ENCODE measurements at places on chromosomes 1 and 21.

DNA sequence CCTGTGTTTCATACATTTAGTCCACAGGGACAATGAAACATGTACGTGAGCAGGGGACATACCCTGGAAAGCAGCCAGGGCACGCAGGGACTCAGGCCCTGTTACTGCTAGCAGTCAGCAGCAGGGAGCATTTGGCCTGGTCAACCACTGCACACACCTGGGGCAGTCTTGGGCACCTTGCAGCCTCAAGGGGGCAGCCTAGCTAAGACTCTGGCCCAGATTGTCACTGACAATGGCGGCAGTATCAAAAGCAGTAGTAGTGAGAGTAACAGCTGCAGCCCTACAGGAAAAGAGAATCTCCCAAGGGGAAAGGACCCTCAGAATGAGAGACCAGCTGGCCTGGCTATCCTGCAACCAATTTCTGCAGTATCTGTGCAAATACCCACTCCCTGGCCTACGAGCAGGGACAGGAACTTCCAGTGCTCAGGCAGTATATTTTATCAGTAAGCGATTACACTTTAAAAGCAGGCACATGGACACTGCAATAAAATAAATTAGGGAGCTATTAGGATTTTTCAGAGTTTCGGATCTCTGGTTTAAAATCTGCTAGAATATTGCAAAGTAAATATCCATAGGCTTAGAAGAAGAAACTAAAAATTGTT lies 475.6 kb downstream of the LTN1 start:
- no peaks in the 10 kb centered on the region for H3K27me3 ChIP-seq
- DNase-seq = peak; percentile 26
- no peak overlapping the region for H3K4me3 ChIP-seq
- no peaks in the 10 kb centered on the region for H3K4me1 ChIP-seq
- peak overlapping the region; percentile 54 for H3K27ac ChIP-seq
- H3K36me3 ChIP-seq = no peaks in the 10 kb centered on the region

- H3K27ac ChIP-seq = no peak overlapping the region
- H3K36me3 ChIP-seq = peaks cover 10% of the 10 kb centered on the region
- no peaks in the 10 kb centered on the region for H3K27me3 ChIP-seq
- H3K4me3 ChIP-seq = no peak overlapping the region
Measured at GRCh38 chr21:44849616-44850130, 23.8 kb downstream of the PTTG1IP start.

- DNase-seq = no peak
- no peak overlapping the region for H3K4me3 ChIP-seq
- H3K36me3 ChIP-seq = peaks cover 4% of the 10 kb centered on the region
- no peak overlapping the region for H3K27ac ChIP-seq
- H3K27me3 ChIP-seq = no peaks in the 10 kb centered on the region
Measured at GRCh38 chr21:38815060-38815405, 9.3 kb downstream of the ETS2 start.

DNA sequence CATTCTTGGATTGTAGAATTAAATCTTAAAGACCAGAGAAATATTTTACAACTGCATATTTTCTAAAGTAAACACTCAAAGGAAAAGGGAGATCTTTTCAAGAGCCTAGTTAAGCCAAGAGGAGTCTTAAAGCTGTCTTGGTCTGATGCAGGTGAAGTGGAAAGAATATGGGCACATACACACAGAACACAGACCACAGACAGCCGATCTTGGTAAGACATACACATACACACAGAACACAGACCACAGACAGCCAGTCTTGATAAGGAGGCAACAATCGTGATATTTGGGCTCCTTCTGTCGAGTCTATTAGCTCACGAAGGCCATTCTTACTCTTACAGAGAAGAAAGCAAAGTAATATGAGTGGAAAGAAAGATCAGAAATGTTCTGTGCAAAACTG lies 1153.9 kb upstream of the TMPRSS15 start:
- H3K4me3 ChIP-seq = no peak overlapping the region
- H3K27me3 ChIP-seq = no peaks in the 10 kb centered on the region
- DNase-seq = no peak
- no peak overlapping the region for H3K27ac ChIP-seq
- no peaks in the 10 kb centered on the region for H3K36me3 ChIP-seq
- no peaks in the 10 kb centered on the region for H3K4me1 ChIP-seq

DNA sequence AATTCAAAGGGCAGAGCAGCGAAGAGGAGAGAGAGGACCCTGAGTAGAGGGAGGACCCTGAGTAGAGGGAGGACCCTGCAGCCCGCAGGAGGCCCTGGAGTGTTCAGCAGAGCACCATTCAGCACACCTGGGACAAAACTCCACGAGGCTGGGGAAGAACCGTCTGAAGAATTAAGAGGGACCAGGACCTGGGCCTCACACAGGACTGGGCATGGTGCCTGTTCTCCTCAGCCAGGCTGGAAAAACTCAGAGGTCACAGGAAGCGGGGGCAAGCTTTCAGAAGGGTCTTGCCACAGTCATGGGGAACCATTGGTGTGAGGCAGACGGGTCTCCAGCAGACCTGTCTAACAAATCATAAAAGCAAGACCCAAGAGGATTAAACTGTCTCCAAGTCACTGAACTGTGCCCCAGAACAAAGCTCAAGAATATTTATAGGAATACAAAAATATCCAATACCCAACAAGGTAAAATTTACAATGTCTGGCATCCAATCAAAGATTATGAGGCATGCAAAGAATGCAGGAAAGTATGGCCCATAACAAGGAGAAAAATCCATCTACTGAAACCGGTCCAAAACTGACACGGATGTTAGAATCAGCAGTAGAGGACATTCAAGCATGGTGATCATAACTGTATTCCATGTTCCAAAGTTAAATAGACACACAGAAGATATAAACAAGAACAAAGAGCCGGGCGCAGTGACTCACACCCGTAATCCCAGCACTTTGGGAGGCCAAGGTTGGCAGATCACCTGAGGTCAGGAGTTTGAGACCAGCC lies 30.6 kb downstream of the MORN1 start:
- H3K27me3 ChIP-seq = no peaks in the 10 kb centered on the region
- H3K4me3 ChIP-seq = no peak overlapping the region
- H3K27ac ChIP-seq = no peak overlapping the region
- H3K36me3 ChIP-seq = no peaks in the 10 kb centered on the region

DNA sequence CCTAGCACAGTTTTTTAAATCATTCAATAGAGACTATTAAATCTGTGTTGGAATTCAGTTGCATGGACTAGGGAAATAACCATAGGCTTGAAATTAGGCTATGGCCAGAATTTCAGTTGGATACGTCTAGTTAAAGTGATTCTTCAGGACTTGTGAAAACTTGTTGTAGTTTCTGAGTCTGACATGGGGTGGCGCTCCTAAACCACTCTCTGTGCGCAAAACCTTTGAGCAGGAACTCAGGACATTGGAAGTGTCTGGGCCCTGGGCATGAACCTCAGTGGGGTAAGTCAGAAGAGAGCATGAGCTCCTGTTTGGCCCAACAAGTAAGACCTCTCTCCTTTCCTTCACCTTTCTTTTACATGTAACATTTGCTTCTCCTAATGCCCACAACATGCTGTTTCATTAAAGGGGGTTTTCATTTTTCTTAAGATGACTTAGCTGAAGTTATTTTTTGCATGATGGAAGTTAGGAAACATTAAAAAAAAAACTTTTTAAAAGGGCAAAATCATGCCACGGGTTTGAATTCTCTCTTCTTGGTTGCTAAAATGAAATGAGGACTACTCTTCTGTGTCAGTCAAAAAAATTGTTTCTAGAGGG lies 17.1 kb upstream of the CCDC190 start:
- H3K36me3 ChIP-seq = no peaks in the 10 kb centered on the region
- no peaks in the 10 kb centered on the region for H3K27me3 ChIP-seq
- no peaks in the 10 kb centered on the region for H3K4me1 ChIP-seq
- H3K27ac ChIP-seq = no peak overlapping the region
- H3K4me3 ChIP-seq = no peak overlapping the region

GRCh38 chr1:100306735-100307313 lies 40.8 kb downstream of the RTCA start:
- H3K4me3 ChIP-seq = no peak overlapping the region
- H3K4me1 ChIP-seq = no peaks in the 10 kb centered on the region
- H3K36me3 ChIP-seq = no peaks in the 10 kb centered on the region
- H3K27ac ChIP-seq = no peak overlapping the region
- DNase-seq = no peak
- no peaks in the 10 kb centered on the region for H3K27me3 ChIP-seq

GRCh38 chr1:10196976-10197375 lies 13.4 kb upstream of the KIF1B start:
- no peaks in the 10 kb centered on the region for H3K36me3 ChIP-seq
- H3K27me3 ChIP-seq = no peaks in the 10 kb centered on the region

GRCh38 chr1:85275701-85276214 lies 674 bp downstream of the BCL10 start:
- peak overlapping the region; percentile 97 for H3K27ac ChIP-seq
- peaks cover 9% of the 10 kb centered on the region for H3K4me1 ChIP-seq
- no peak for DNase-seq

- no peak for DNase-seq
- H3K27ac ChIP-seq = no peak overlapping the region
- no peaks in the 10 kb centered on the region for H3K4me1 ChIP-seq
- H3K36me3 ChIP-seq = no peaks in the 10 kb centered on the region
- no peaks in the 10 kb centered on the region for H3K27me3 ChIP-seq
- no peak overlapping the region for H3K4me3 ChIP-seq
Measured at GRCh38 chr21:38273745-38274542, 17.2 kb downstream of the KCNJ15 start.

- DNase-seq = no peak
- no peaks in the 10 kb centered on the region for H3K4me1 ChIP-seq
- H3K4me3 ChIP-seq = no peak overlapping the region
- no peak overlapping the region for H3K27ac ChIP-seq
- no peaks in the 10 kb centered on the region for H3K27me3 ChIP-seq
- no peaks in the 10 kb centered on the region for H3K36me3 ChIP-seq
Measured at GRCh38 chr1:110501488-110502132, 17.4 kb downstream of the KCNA10 start.

- no peaks in the 10 kb centered on the region for H3K27me3 ChIP-seq
- H3K36me3 ChIP-seq = no peaks in the 10 kb centered on the region
- no peak for DNase-seq
- H3K4me1 ChIP-seq = no peaks in the 10 kb centered on the region
Measured at GRCh38 chr1:99535470-99536164, 110.3 kb upstream of the PALMD start.

DNA sequence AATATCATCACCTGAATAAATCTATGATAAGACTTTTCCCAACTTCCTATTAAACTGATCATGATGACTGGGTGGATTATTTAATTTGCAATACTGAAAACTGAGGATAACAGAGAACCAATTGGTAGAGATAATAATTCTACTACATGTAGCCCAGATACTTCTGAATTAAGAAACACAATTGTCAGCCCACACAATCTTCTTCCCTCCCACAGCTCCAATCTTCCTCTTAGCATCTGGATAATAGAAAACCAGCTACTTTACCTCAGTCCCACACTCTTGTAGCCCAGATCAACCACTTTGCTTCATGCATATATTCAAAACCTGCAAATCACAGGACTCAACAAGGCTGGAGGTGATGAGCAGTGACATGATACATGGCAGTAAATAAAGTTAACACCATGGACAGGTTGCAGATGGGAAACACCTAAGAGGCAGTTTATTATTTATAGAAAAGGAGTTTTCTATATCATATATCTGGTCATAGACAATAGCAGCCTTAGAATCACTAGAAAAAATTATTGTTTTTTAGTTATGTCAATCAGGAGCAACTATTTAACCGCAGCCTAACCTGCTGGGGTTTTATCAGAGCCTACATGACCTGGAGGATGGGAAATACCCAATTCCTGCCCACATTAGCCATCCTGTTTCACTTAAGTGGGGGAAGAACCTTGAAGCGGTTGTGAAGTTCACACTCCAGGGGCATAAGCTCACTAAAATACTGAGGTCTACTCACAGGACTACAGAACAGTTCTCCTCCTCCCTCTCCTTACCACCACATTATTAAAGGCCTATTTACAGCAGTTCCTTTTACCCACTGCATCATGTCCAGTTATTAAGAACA lies 16.7 kb downstream of the FRRS1 start:
- no peak overlapping the region for H3K4me3 ChIP-seq
- H3K27me3 ChIP-seq = no peaks in the 10 kb centered on the region
- H3K36me3 ChIP-seq = no peaks in the 10 kb centered on the region
- H3K27ac ChIP-seq = no peak overlapping the region
- no peak for DNase-seq

- no peaks in the 10 kb centered on the region for H3K27me3 ChIP-seq
- H3K4me1 ChIP-seq = peaks cover 10% of the 10 kb centered on the region
- H3K27ac ChIP-seq = peak overlapping the region; percentile 89
- H3K4me3 ChIP-seq = no peak overlapping the region
Measured at GRCh38 chr1:183319051-183319450, 99.1 kb downstream of the NMNAT2 start.

GRCh38 chr1:103162360-103162759 lies 54.0 kb upstream of the COL11A1 start:
- no peaks in the 10 kb centered on the region for H3K27me3 ChIP-seq
- DNase-seq = no peak
- no peaks in the 10 kb centered on the region for H3K4me1 ChIP-seq
- no peak overlapping the region for H3K27ac ChIP-seq

GRCh38 chr21:45454060-45454925 lies 49.3 kb downstream of the COL18A1 start:
- no peaks in the 10 kb centered on the region for H3K36me3 ChIP-seq
- H3K4me1 ChIP-seq = peaks cover 19% of the 10 kb centered on the region
- DNase-seq = no peak
- no peaks in the 10 kb centered on the region for H3K27me3 ChIP-seq
- peak overlapping the region; percentile 82 for H3K27ac ChIP-seq
- H3K4me3 ChIP-seq = peak overlapping the region; percentile 45

DNA sequence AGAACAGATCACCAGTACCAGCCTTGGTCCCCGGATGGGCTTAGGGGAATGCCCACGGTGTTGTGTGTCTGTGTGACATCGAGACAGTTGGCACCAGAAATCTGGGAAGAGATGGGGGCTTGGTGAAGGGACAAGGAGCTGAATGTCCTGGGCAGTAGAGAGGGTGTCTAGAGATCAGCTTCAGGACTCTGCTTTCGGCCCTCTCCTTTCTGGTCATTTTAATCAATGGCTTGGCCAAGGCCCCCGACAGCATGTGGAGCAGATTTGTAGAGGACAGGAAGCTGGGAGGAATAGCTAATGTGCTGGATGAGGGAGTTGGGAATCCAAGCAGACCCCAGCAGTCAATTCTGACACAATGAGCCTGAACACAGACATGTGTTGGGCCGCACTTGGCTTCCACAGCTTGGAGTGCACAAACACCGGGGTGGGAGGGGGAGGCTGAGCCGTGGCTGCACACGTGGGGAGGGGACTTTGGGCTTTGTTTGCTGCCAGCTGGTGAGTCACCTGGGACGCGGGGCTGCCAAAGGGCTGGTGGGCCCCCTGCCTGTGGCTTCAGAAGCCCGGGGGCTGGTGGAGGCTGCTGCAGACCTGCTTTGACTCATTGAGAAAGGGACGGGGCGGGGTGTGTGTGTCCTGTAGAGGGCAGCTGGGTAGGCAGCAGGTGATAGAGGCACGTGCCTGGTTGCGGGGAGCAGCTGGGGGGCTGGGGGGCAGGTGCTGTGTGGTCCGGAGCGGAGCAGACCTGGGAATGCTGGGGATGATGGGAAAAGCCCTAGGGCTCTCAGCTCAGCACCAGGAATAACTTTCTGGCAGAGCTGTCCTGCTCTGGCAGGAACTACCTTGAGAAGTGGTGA lies 20.9 kb downstream of the SLC1A7 start:
- DNase-seq = peak; percentile 23
- H3K27ac ChIP-seq = peak overlapping the region; percentile 55
- H3K27me3 ChIP-seq = no peaks in the 10 kb centered on the region

GRCh38 chr1:221264848-221265247 lies 385.6 kb downstream of the HLX start:
- no peaks in the 10 kb centered on the region for H3K4me1 ChIP-seq
- H3K27me3 ChIP-seq = no peaks in the 10 kb centered on the region
- H3K27ac ChIP-seq = peak overlapping the region; percentile 66
- no peaks in the 10 kb centered on the region for H3K36me3 ChIP-seq
- no peak overlapping the region for H3K4me3 ChIP-seq

- H3K4me3 ChIP-seq = no peak overlapping the region
- peak overlapping the region; percentile 78 for H3K27ac ChIP-seq
- DNase-seq = no peak
- no peaks in the 10 kb centered on the region for H3K36me3 ChIP-seq
- H3K27me3 ChIP-seq = no peaks in the 10 kb centered on the region
Measured at GRCh38 chr1:20095564-20096434, 23.5 kb downstream of the PLA2G2D start.
